Stimulated activated CD8-positive, alpha-beta memory T cell treated with anti-CD3 and anti-CD28 coated beads, Interleukin-12 subunit alpha, Interleukin-12 subunit beta, amount 100 ng/mL, for 4 hours (primary cell): ENCODE measurements at places on chromosomes 1 and 21.

DNA sequence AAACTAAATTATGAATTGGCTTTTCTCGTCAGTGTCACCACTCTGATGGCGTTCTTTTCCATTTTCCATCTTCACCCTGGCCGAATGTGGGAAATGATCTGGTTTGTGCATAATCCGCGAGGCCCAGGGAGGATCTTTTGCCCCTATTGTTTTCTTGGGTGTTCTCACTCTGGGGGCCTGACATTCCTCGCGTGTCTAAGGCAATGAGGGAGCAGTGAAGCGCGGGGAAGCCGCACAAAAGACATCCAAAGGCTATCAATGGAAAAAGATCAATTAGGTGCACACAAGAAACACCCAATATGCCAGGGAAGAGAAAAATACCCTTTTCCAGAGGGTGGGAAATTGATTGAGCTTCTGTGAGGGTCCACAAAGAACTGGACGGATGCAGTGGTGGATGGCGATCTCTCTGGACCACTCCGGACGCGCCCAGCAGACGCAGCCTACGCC lies 941 bp upstream of the C1orf21 start:
- DNase-seq = no peak

GRCh38 chr1:115428676-115429075 lies 90.6 kb upstream of the NGF start:
- no peak for DNase-seq

DNA sequence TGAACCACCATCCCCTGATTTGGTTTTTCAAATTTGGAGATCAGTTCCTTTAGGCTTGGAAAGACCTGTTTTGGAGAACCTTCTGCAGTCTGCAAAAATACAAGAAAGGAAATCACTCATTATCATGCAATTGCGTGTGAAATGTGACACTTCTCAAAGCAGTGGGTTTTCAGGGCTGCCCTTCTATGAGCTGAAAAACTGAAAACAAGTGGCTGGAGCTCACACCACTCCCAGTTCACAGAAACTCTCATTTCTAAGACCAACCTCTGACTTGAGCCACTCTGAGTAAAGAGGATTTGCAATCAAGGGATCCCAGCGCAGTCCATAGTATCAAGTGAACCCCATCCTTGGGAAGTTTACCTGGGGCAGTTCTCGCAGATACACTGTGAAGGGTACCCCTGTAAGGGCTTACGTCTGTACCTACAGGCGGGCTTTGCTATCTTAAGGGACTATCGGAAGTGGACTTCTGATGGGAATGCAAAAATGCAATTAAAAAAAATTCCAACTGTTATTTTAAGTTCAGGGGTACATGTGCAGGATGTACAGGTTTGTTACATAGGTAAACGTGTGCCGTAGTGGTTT lies 12.8 kb downstream of the SH2D1B start:
- no peak for DNase-seq

DNA sequence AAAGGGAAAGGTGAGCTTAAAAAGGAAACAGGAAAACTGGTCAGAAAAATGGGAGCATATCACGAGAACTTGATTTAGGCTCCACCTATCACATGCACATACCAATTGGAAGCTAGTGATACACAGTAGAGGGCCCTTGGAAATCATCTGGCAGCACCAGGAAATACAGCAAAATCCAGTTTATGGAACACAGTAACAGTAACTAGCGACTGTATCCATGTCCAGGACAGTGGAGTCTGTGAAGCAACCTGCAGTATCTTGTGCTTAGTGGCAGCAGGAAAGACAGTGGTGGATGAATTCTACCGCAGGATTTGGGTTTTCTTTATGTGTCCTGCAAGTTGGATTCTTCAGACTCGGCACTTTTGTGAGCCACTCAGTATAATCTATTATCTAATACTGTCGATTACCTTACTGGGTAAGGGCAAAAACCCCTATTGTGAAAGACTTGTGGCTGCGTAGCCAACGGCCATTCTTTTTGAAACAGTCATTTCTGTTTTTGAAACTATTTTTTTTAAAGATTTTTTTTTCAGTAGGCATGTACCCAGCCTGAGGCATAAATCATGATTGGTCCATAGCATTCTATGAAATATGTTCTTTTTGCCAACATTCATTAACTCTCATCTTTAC lies 1.6 kb upstream of the KDM4A start:
- no peak for DNase-seq

- peak; percentile 11 for DNase-seq
Measured at GRCh38 chr1:161725908-161726472, 4.6 kb downstream of the FCRLB start.

- no peak for DNase-seq
Measured at GRCh38 chr1:112143871-112144441, 154.5 kb upstream of the KCND3 start.

- DNase-seq = no peak
Measured at GRCh38 chr1:64995316-64995715, 29.0 kb upstream of the JAK1 start.

- DNase-seq = no peak
Measured at GRCh38 chr1:61013946-61014667, 68.3 kb upstream of the NFIA start.

GRCh38 chr1:119285482-119285881 lies 83.1 kb upstream of the HAO2 start:
- no peak for DNase-seq

DNA sequence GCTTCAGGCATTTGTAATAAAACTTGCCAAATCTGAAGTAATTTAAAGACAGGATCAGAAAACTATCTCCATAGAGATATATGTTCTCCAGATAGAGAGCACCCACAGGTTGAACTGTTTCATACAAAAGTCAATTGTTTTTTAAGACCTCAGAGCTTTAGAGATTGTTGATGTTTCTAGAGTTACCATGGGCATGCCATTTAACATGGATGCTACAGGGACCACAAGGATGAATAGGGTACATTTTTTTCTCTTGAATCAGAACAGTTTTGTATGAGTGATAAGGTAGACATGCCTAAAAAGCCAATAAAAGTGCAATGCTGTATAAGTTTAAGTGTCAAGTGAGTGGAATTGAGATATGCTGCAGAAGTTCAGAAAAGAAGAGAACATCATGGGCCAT lies 511.0 kb upstream of the CAMK1G start:
- DNase-seq = no peak

DNA sequence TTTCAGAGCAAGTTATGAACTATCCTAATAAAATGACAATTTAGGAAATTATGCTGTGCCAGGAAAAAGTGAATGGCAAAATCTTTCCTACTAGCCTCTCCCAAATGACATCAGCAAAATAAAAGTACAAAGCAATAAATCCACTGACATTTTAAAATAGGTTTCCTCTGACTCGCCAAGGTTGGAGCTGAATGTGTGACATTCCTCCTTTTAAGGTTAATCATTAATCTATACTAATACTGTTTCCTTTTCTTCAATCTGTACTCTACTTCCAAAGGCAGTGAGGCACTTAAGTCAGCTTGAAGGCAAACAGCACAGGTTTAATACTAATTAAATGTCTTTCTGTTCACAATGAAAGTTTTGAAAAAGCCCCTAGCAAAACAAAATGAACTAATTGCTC lies 15.7 kb downstream of the RNF19B start:
- DNase-seq = no peak

DNA sequence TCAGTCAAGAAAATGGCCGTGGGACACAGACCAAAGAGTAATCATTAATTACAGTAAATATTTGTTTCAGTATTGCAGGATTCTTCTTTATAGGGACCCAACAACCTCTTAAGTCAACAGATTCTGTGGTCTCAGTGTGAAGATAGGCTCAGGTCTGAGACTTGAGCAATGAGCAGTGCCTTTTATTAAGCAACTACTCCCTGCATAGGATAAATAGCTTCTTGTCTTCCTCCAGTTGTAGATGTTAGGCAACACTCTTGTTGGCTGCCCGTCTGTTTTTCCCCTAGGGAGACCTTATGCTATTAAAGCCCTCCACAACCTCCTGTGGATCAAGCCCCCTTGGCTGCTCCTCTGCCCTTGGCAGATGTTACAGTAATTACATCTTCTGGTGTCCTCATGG lies 1.8 kb upstream of the OMA1 start:
- DNase-seq = no peak

- no peak for DNase-seq
Measured at GRCh38 chr1:239254999-239255398, 131.4 kb upstream of the CHRM3 start.

- DNase-seq = no peak
Measured at GRCh38 chr1:4854367-4854766, 200.0 kb downstream of the AJAP1 start.

- no peak for DNase-seq
Measured at GRCh38 chr1:225711236-225711937, 58.5 kb upstream of the ENAH start.

GRCh38 chr1:15246960-15247614 lies at the start of gene FHAD1:
FHAD1 (plus strand) TSS chr1:15247223; CDS start chr1:15251785, 4,562 bp downstream.
- DNase-seq = peak; percentile 35

- no peak for DNase-seq
Measured at GRCh38 chr1:87325982-87326738, 2.5 kb upstream of the LMO4 start.

GRCh38 chr1:20074055-20074724 lies 4.2 kb downstream of the PLA2G5 start:
- no peak for DNase-seq

DNA sequence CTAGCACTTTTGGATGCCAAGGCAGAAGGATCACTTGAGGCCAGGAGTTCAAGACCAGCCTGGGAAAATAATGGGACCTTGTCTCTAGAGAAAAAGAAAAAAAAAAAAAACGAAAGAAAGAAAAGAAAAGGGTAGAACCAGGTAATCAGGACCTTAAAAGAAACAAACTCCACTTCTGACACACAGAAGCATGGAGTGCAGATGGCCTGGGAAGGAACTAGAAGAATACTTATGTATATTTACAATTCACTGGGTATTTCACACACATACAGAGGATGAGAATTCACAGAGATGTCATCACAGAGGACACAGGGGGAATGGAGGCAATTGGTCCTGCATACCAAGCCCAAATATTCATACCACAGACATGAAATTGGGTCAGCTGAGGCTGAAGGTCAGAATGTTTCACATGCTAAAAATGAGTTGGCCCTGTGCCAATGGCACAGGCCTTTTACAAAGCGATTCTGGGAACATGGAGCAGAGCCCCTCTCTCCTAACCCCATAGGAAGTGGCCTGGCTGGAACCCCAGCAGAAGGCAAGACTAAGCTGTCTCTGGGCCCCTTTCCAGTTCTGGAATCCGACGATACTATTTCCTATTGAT lies 4.4 kb downstream of the B4GALT3 start:
- DNase-seq = no peak

- no peak for DNase-seq
Measured at GRCh38 chr1:111863401-111863800, 107.7 kb downstream of the DDX20 start.

GRCh38 chr1:12244078-12244477 lies 14.2 kb downstream of the VPS13D start:
- no peak for DNase-seq

DNA sequence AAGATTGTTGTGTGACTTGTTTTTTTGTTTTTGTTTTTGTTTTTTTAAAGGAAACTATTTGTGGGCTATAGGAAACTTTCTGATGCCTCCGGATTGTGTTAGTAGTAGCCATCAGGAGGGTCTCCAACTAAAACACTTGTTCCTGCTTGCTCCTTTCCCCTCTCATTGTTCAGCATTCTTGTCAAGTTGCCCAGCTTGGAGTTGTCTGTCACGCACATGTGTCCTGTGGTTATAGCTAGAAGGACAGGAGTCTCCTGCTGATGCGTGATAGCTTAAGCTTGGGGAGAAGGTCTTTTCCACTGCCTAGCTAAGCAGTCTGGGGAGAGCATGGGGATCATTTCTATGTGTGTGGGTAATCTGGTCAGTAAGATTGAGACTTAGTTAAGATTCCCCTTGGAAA lies 3.2 kb upstream of the LYPLA2 start:
- DNase-seq = no peak

DNA sequence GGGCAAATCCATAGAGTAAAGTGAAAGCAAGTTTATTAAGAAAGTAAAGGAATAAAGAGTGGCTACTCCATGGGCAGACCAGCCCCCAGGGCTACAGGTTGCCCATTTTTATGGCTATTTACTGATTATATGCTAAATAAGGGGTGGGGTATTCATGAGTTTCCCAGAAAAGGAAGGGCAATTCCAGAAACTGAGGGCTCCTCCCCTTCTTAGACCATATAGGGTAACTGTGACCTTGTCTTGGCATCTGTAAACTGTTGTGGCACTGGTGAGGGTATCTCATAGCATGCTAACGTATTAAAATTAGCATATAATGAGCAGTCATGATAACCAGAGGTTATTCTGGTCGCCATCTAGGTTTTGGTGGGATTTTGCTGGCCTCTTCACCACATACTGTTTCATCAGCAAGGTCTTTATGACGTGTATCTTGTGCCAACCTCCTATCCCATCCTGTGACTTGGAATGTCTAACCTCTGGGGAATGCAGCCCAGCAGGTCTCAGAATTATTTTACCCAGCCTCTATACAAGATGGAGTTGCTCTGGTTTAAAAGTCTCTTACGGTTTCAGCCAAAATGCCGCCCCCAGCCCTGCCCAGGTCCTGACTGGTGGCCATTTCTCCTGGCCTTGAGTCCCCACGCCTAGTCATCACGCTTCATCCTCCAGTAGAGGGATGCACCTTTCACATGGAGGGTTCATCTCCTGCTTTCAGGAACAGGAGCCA lies 982 bp upstream of the TRIM17 start:
- no peak for DNase-seq

GRCh38 chr1:217660353-217661062 lies 29.4 kb downstream of the SPATA17 start:
- DNase-seq = no peak

GRCh38 chr1:229164836-229165735 lies 105.8 kb upstream of the RAB4A start:
- no peak for DNase-seq

GRCh38 chr1:6625584-6626149 lies 999 bp downstream of the THAP3 start:
- no peak for DNase-seq

DNA sequence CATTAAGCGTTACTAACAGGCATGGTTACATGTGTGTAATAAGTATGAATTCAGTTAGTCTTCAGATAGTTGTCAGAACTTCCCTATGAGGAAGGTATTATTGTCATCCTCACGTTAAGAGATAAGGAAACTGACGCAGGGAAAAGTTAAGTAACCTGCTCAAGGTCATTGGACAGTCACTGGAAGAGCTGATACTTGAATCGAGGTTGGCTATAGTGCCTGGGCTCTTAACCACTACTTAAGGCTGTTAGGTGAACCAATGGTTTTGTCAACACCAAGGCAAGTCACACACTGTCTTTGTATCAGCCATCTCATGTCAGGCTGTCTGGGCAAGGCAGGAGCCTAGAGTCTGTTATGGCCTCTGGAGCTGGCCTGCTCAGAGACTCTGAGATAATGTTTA lies 16.2 kb downstream of the MFSD2A start:
- DNase-seq = no peak
